Anterior cingulate cortex (tissue), 58 donors: ENCODE measurements at places on chromosomes 4 and X.

DNA sequence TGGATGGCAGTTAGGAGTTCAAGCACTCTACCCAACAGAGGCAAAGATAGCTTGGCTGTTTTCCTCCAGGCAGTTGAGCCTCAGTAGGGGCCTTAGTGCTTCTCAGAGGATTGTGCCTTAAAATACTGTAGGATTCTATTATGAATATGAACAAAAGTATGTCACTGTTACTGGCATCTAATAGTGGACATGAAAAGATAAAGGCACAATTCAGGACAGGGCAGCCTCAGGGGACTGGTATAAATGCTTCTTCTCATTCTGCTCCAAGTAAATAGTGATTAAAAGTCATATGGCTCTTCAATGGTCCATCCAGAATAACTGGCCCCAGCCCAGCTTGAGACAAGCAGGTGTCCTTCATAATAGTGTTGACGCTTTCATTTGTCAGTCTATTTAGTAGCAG is 17.7 kb downstream of the COL4A6 start:
- DNase-seq: no peak

- DNase-seq: no peak
Measured at GRCh38 chr4:73211968-73212367, 46.6 kb downstream of the ANKRD17 start.

GRCh38 chrX:56233100-56233499 is 944 bp downstream of the KLF8 start:
- DNase-seq: no peak

GRCh38 chr4:4663028-4663427 is 121.2 kb upstream of the STX18 start:
- DNase-seq: no peak

GRCh38 chr4:3186609-3187008 is 62.4 kb upstream of the MSANTD1 start:
- no peak for DNase-seq

DNA sequence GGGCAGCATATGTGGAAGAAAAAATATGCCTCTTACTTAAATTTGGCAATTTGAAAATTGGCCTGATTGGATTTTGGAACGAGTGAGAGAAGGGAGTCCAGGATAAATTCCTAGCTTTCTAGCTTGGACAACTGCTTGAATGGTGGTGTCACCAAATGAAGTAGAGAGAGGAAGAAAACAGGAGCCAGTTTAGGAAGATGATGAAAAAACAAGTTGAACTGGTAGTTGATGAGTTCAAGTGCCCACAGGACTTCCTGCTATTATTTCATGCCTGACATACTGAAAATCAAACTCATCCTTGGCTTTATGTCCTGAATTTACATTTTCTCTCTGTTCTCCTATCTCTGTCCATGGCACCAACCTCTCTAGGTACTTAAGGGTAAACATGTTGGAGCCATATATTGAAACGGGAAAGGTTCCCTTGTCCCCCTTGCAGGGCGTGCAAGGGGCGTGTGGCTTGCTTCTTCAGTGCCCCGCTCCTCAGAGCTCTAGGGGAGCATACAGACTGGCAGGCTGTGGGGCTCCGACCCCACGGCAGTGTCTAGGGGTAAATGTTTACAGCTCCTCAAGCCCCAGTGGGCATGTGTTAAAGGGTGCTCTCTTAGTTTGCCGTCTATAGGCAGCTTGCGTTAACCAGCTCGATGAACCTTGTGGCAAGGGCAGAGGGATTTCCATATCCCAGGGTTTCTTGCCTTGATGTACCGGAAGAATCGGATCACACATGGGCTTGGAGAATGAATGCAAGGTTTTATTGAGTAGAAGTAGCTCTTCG is 250.7 kb upstream of the PGRMC2 start:
- no peak for DNase-seq

- DNase-seq: no peak
Measured at GRCh38 chr4:81607950-81608349, 136.2 kb upstream of the RASGEF1B start.

- DNase-seq: no peak
Measured at GRCh38 chr4:123623611-123624010, 227.0 kb downstream of the SPRY1 start.

GRCh38 chr4:137819964-137820383 is 287.7 kb upstream of the PCDH18 start:
- no peak for DNase-seq

- no peak for DNase-seq
Measured at GRCh38 chrX:644304-645281, 14.0 kb downstream of the SHOX start.

DNA sequence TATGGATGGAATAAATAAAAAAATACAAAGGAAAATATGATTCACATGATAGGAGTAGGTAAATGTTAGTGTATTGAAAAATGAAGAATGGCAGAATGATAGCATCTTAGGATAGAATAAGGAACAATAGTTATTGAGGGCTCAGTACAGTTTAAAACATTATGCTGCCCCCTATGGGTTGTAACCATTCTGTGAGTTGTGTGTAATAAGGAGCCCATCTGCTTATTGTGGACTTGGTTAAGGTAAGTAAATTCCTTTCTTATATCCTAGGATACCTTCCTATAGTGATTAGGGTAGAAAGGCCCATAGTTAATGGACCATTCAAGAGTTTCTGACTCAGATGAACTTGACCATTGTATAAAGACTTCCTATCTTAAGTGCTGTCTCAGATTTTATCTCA is 195.8 kb downstream of the PDHA2 start:
- no peak for DNase-seq

DNA sequence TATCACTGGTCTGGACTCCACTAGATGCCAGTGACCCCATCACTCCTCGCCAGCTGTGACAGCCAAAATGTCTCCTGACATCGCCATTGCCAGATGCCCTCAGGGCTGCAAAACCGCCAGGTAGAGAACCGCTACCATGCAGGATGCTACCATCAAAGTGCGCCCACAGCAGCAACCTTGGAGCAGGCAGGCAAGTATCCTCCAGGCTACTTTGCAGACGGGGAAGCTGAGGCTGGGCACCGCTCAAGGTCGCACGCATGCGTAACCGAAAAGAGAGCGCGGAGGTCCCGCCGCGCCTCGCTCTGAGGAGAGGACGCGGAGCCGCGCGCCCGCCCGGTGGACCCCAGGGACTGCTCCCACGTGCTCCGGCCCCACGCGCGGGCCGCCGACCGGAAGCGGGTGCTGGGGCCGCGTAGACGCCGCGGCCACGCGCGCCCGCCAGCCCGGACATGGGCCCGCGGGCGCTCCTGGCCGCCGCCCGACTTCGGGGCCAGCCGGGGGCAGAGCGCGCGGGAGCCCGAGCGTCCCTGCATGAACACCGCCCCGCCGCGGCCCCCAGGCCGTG is at the start of gene STS:
STS (plus strand) TSS at position 300 of the 565 bp plus-strand sequence. CDS start 105,488 bp downstream, outside the sequence.
- peak; percentile 26 for DNase-seq

DNA sequence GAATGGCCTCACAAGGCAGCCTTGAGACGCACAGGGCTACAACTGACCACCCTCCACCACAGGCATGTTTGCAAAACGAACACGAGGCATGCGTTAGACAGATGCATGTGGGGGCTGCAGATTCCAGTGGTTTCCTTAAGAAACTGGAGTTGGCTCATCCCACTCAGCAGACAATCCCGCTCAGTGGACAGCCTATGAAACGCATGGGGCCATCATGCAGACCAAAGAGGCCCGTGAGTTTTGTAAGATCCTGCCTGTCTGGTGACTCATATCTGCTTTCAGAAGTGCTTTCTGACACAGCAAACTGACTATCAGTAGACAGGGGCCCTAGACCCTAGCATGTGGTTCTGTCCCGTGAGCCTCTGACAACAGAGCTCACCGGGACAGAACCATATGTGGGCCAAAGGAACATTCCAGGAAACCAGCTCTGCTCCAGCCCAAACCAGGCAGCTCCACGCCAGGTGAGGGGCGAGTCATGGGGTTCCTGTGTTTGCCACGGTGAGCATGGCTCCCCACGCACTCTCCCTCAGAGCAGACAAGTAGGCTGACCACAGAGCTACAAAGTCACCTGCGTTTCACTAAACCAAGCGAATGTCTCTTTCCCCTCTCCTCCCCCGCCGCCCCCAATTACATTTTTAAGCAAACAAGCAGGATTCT is 74.4 kb downstream of the MTMR1 start:
- DNase-seq: no peak

DNA sequence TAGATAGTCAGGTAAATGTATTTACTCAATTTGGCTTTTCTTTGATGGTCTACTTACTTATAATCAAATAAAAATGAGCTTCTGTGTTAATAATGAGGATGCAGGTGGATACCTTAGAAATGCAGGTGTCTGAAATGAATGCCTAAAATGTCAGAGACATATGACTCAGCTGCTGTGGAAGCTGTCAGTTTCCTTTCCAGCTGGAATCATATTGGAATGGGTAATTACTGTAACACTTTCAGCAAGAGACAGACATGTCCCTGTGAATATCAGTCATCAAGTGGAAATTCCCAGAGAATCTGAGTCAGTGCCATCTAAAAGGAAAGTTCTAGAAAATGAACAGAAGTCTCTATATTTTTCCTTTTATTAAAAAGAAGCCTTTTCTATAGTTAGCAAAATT is 783.0 kb upstream of the AADAT start:
- no peak for DNase-seq

DNA sequence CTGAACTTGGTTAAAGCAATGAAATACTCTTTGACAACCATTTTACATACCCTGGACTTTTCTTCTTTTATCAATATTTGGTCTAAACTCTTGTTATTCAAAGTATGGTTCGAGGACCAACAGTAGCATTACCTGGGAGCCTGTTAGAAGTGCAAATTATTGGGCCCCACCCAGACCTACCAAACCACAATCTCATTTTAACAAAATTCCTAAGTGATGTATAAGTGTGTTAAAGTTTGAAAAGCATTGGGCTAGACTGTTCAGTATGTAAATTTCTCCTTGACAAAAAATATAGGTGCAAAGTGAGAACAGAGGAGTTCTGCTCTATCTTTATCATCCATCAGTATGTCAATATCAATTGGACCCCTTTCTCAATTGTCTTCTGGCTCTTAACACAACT is 67.1 kb downstream of the PGRMC1 start:
- no peak for DNase-seq

- no peak for DNase-seq
Measured at GRCh38 chr4:112702892-112703291, 65.9 kb downstream of the LARP7 start.

- DNase-seq: no peak
Measured at GRCh38 chr4:76909711-76910110, 11.8 kb upstream of the SOWAHB start.

- DNase-seq: no peak
Measured at GRCh38 chr4:145614233-145614610, 5.0 kb upstream of the MMAA start.

GRCh38 chr4:168183717-168184571 is 91.6 kb downstream of the ANXA10 start:
- no peak for DNase-seq

GRCh38 chrX:132612821-132613564 is 124.2 kb upstream of the MBNL3 start:
- no peak for DNase-seq

- no peak for DNase-seq
Measured at GRCh38 chr4:61375301-61375700, 175.2 kb downstream of the ADGRL3 start.

DNA sequence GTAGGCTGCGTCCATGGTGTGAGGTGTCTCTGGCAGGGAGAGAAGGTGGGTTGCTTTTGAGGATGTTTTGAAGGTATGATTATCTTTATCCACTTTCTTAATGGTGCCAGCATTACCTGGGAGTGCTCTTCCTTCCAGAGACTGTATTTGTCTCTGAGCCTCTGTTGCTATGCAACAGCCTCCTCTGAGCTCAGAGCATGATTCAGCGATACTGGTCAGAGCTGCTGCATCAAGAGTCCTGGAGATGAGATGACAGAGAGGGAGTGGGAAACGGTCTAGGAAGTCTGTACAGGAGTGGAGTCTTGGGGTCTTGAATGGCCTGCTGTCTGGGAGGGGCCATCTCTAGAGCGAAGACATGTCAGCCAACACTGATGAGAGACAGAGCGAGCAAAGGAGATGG is 104.4 kb upstream of the RAB40AL start:
- DNase-seq: peak; percentile 22

- DNase-seq: peak; percentile 24
Measured at GRCh38 chrX:19721726-19722370, 165.6 kb downstream of the SH3KBP1 start.

GRCh38 chr4:110287130-110287529 is 88.7 kb upstream of the ELOVL6 start:
- no peak for DNase-seq

GRCh38 chrX:136765821-136766356 is 14.8 kb downstream of the ARHGEF6 start:
- DNase-seq: no peak

DNA sequence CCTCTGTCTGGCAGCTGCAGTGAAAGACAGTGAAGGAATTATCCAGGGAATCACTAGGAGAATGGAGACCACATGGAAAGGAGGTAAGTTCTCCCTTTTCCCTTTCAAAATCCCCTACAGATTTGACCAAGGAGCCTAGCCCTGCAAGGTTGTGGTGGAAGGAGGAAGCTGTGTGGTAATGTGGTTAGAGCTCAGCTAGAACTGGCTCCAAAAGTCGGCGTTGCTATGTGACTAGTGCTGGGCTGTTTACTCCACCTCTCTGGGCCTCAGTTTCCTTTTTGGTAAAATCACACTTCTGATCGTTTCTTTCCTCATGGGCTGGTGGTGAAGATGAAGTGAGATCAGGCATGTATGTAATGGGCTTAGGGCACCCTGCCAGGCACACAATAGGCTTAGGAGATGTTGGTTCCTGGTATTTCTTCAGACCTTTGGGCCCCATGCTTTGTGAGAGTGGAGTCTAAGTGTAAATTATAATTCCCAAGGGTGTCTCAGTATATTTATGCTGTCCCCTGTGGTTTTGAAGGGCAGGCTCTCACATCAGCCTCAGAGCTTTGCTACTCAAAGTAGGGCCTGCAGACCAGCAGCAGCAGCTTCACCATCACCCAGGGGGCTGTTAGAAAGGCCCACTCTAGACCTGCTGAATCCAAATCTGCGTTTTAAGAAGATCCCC is 183.7 kb upstream of the BCOR start:
- DNase-seq: no peak

DNA sequence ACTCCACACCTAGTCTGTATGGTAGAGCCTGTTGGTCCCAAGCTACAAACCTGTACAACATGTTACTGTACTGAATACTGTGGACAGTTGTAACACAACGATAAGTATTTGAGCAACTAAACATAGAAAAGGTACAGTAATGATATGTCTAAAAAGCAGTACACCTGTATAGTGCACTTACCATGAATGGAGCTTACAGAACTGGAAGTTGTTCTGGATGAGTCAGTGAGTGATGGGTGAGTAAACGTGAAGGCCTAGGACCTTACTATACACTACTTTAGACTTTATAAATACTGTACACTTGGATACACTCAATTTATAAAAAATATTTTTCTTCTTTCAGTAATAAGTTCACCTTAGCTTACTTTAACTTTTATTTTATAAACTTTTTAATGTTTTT is 104.0 kb downstream of the TMA16 start:
- DNase-seq: no peak

- DNase-seq: no peak
Measured at GRCh38 chrX:11105080-11105479, 6.1 kb upstream of the HCCS start.

DNA sequence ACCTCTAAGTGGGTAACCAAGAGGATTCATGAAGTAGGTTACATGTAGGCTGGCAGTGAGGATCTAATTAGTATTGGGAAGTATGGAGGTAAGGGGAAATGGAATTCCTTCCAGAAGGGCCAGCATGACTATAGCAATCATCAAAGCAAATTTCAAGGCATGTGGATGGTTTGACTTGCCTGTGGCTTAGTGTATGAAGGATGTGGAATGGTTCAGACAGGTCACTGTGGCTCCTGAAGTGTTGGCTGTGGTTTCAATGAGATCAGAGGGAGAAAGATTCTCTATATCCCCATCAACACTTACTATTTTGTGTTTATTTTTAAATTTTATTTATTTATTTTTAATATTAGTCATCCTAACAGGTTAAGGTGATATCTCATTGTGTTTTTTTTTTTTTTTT is 121.6 kb upstream of the TBC1D9 start:
- no peak for DNase-seq

- DNase-seq: no peak
Measured at GRCh38 chr4:170580651-170581050, 490.9 kb upstream of the AADAT start.
